ENCODE measurements at places on chromosomes 16 and 17. TPM values are rescaled to one million over a fixed set of nuclear protein-coding genes. Genes with fewer than 3 reads are reported as not detected.

CNTNAP4 gene
- total RNA-seq: not detected

ZMYND15 gene
- total RNA-seq: 1.9 TPM

CA5A gene
- not detected for total RNA-seq

MMP25 gene
- 1.2 TPM for total RNA-seq

GRCh38 chr16:27759301-27759871, 209.4 kb downstream of the KATNIP start:
- no peak for DNase-seq

DNA sequence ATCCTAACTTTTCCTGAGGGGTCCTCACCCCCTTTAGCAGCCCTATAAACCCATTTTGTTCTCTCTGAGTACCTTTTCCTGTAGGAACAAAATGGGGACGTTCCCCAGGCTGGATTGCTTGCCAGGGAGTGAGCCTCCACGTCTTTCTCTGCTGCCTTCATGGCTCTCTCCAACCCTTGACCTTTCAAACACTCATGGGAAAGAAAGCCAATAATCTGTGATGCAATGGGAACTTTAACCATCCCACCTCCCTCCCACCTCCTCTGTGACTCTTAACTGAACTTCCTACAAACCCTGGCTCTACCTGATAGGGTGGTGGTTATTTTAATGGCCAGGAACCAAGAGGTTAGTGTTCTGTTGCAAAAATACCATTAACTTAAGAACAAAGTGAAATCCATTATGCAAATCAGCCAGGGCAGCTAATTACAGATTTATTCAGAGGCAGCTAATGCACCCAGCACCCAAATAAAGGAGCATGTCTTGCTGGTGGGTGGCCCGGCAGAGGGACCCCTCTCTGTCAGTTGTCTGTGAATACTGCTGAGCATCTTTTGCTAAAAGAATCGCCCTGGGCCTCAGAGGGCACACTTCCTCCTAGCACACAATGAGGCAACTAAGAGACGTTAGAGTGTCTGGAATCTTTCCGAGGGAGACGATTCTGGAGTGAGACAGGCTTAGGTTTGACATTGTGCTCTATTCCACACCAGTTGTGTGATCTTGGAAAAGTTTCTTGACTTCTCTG, 3.0 kb downstream of the PIPOX start:
- no peak for DNase-seq

GRCh38 chr17:18379246-18380146, 1.9 kb downstream of the EVPLL start:
- no peak for DNase-seq

DNA sequence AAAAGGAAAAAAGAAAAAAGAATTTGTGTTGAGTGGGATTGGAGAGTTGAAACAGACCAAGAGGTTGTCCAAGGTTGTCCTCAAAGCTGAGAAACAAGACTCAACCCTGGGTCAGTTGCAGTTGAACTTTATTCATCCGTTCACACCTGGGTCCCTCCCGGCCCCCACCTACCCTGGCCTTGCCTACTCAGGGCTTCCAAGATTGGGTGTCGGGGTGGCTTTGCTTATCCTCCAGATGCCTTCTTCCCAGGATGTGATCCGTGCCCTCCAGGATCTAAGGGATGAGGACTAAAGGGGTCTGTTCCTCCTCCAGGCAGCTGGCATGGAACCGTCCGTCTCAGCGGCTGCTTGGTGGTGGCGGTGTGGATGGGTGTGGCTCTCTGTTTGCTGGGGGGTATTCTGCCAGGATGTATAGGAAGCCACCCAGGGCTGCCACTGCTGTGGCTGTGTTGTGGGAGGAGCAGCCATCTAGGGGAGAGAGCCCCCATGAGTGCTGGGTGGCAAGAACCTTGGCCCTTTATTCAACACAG, 10.3 kb upstream of the NAGPA start:
- DNase-seq: no peak

- no peak for DNase-seq
Measured at GRCh38 chr16:4465977-4466779, 8.2 kb downstream of the NMRAL1 start.

- DNase-seq: no peak
Measured at GRCh38 chr17:60577147-60577915, 22.7 kb upstream of the PPM1D start.

DNA sequence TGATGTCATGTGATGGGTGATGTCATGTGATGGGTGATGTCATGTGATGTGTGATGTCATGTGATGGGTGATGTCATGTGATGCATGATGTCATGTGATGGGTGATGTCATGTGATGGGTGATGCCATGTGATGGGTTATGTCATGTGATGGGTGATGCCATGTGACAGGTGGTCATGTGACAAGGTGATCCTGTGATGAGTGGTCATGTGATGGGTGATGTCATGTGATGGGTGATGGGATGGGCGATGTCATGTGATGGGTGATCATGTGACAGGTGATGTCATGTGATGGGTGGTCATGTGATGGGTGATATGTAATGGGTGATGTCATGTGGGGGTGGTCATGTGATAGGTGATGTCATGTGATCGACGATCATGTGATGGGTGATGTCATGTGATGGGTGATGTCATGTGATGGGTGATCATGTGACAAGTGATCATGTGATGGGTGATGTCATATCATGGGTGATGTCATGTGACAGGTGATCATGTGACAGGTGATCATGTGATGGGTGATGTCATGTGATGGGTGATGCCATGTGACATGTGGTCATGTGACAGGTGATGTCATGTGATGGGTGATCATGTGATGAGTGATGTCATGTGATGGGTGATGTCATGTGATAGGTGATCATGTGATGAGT, 17.2 kb downstream of the CD300LB start:
- peak; percentile 66 for DNase-seq

- no peak for DNase-seq
Measured at GRCh38 chr17:44904001-44904984, 5.0 kb upstream of the EFTUD2 start.

DNA sequence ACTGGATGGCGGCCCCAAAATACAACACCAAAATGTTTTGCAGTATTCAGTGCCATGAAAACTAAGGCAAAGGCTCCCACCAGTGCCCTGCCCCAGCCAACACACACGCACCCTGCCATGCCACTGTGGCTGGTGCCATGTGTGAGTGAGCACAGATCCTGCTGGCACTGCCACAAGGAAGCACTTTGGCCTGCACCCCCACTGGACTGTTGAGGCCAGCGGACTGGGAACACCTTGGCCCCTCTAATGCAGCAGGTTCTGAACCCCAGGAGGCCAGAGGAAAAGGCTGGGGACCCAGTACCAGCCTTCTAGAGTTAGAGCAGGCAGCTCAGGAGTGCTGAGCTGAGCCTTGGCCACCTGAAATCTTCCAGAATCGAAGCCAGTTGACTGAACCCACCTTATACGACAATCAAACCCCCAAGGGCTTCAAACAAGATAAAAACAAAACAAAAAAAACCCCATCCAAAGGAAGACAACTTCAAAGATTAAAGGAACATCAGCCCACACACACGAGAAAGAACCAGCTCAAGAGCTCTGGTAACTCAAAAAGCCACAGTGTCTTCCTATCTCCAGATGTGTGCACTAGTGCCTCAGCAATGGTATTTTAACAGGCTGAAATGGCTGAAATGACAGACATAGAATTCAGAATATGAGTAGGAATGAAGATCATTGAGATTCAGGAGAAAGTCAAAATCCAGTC, 21.5 kb downstream of the NLRP1 start:
- DNase-seq: no peak

Measured in omental fat pad (tissue), 4 donors.